ENCODE measurements at places on chromosomes 4 and X.

DNA sequence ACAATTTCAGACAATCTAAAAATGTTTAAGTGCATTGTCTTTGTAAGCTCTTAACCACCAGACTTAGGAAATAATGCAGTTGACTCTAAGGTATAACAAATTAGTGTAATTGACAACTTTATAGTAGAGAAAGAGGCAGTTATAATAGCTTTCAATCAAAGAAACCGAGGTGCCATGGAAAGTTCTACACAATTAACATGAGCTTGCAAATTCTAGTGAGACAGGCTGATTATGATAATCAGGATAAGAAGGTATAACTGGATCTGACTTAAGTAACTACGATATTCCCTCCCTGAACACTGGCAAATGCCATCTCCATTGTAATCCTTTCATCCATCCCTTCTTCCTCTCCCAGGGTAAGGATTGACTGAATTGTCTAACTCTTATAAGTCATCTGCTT lies 11.4 kb upstream of the KLHL5 start:
- H3K27me3 ChIP-seq: no peaks in the 10 kb centered on the region
- H3K4me3 ChIP-seq: no peak overlapping the region
- no peaks in the 10 kb centered on the region for H3K36me3 ChIP-seq
- no peak overlapping the region for H3K27ac ChIP-seq

- no peaks in the 10 kb centered on the region for H3K27me3 ChIP-seq
- H3K27ac ChIP-seq: no peak overlapping the region
- no peaks in the 10 kb centered on the region for H3K4me1 ChIP-seq
- no peaks in the 10 kb centered on the region for H3K36me3 ChIP-seq
- no peak overlapping the region for H3K4me3 ChIP-seq
These were observed 57.8 kb upstream of the HCCS start for GRCh38 chrX:11053351-11053750.

DNA sequence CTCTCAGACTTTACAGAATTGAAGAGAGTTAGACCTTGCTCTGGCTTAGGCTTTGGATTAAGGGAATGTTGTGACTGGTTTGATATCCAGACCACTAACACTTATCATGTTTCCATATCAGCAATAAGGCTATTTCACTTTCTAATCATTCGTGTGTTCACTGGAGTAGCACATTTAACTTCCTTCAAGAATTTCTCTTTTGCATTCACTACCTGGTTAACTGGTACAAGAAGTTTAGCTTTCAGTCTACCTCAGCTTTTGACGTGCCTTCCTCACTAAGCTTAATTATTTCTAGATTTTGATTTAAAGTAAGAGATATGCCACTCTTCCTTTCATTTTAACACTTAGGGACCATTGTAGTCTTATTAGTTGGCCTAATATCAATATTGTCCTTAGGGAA lies 62.6 kb downstream of the CASP6 start:
- DNase-seq: no peak
- no peaks in the 10 kb centered on the region for H3K27me3 ChIP-seq
- peaks cover 18% of the 10 kb centered on the region for H3K4me1 ChIP-seq
- no peak overlapping the region for H3K27ac ChIP-seq
- no peaks in the 10 kb centered on the region for H3K36me3 ChIP-seq

- no peak overlapping the region for H3K27ac ChIP-seq
- no peak overlapping the region for H3K4me3 ChIP-seq
- no peaks in the 10 kb centered on the region for H3K27me3 ChIP-seq
- H3K4me1 ChIP-seq: peaks cover 5% of the 10 kb centered on the region
- no peaks in the 10 kb centered on the region for H3K36me3 ChIP-seq
- DNase-seq: no peak
These were observed 14.5 kb upstream of the MED14 start for GRCh38 chrX:40749681-40750494.

GRCh38 chr4:108068442-108068841 lies 78.8 kb downstream of the HADH start:
- H3K4me3 ChIP-seq: no peak overlapping the region
- no peaks in the 10 kb centered on the region for H3K27me3 ChIP-seq
- no peak for DNase-seq
- peaks cover 73% of the 10 kb centered on the region for H3K36me3 ChIP-seq
- peaks cover 33% of the 10 kb centered on the region for H3K4me1 ChIP-seq

Data from CD4-positive, alpha-beta T cell (primary cell).